ENCODE measurements at places on chromosomes 5 and 9. TPM values are rescaled to one million over a fixed set of nuclear protein-coding genes. Genes with fewer than 3 reads are reported as not detected.

The GARIN3 gene
- total RNA-seq, result not detected

The TOR4A gene
- 19.7 TPM for total RNA-seq

The CDH6 gene
- total RNA-seq, result 91.5 TPM

The CNTNAP3 gene
- total RNA-seq, result 6.4 TPM

Measured in smooth muscle cell of the pulmonary artery (primary cell).